ENCODE measurements at places on chromosomes 2 and 18.

GRCh38 chr2:45691171-45691999 lies 39.9 kb downstream of the PRKCE start:
- no peak for DNase-seq

GRCh38 chr18:21389903-21390302 lies 147.9 kb downstream of the GREB1L start:
- no peak for DNase-seq

DNA sequence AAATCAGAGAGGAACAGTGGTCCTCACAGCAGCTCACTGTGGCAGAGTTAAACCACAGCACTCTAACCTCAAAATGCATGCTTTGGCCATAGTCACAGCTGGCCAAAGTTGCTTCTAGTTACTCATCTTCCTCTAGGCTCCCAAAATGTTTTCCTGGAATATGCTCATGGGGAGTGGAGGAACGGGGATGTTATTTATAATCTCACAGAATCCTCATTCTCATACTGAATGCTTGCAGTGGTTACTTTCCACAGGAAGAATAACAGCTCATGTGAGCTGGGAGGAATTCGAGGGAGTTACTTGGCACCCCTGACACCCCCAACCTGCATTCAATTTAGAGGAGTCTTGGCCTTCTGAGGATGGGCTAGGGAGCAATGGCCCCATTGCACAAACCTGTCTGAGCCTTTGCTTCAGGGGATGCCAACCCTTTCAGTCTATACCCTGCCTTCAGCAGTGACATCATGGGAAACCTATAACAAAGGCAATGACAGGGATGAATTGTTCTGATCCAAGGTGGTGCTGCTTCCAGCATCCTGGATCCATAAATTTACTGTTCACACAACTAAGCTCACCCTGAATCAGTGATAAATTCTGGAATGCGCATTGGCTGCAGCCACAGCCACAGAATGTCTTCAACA lies 22.4 kb upstream of the CCBE1 start:
- no peak for DNase-seq

DNA sequence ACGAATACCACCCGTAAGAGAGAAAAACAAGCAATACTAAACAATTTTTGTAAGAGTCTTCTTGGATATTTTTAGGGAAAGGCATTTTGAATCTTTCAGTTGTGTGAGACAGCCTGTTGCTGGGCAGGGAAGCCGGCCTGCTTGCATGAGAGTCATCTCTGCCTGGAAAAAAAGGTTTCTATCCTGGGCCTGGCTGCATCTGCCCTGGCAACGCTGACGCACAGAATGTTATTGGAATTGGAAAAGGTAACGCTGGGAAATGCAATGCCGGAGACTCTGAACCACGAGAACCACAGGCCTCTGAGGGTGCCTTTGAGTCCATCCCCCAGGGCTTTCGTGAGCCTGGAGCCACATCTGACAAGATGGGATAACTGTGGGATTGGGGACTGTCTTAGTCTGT lies 17.9 kb upstream of the NPAS2 start:
- no peak for DNase-seq

- no peak for DNase-seq
These were observed 13.1 kb upstream of the ROCK2 start for GRCh38 chr2:11357428-11357972.

- no peak for DNase-seq
These were observed 23.0 kb downstream of the RTP5 start for GRCh38 chr2:241892299-241893137.

GRCh38 chr2:144460727-144461307 lies 59.1 kb downstream of the ZEB2 start:
- no peak for DNase-seq

- no peak for DNase-seq
These were observed 25.9 kb downstream of the HAUS1 start for GRCh38 chr18:46130061-46130460.
